Activated CD4-positive, alpha-beta T cell treated with anti-CD3 and anti-CD28 coated beads, Interleukin-2, amount 50 U/mL, for 4 hours (primary cell): ENCODE measurements at places on chromosomes 7 and 10.

DNA sequence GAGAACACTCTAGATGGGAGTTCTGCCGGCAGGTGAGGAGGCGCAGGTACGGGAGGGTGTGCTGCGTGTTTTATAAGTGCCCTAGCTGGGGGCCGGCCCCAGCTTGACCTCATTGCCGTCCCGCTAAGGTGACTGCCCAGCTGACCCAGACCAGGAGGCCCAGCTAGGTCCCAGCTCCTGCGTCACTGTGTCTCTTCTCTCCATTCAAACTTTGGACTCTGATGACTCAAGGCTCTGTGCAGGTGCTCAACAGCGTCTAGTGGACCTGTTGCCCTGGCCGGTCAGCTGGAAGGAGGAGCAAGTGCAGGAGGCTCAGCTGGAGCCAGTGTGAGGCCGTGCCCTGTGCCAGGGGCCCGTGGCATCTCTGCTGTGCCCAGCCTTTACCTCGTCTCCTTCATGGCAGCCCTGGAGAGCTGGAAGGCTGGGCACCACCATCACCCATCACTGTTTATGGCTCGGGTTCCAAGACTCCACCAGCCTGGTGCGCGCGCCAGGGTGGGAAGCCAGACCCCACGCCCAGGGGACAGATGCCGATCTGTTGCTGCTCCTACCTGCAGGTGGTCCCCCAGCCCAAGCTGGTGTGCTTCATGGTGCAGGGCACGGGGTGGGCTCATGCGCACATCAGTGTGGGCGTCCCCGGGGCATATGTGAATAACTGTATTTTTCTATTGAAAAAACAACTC, 14.6 kb downstream of the LHPP start:
- no peak for DNase-seq

GRCh38 chr7:67671006-67671548, 674.4 kb downstream of the TYW1 start:
- no peak for DNase-seq

- DNase-seq, result no peak
These were observed 30.1 kb downstream of the BTAF1 start for GRCh38 chr10:91953600-91954160.

GRCh38 chr7:130446259-130446658, 5.4 kb upstream of the CEP41 start:
- no peak for DNase-seq
